ENCODE measurements at places on chromosomes 11 and 22.

GRCh38 chr11:1371377-1371776 is 18.4 kb upstream of the BRSK2 start:
- DNase-seq, result no peak

- no peak for DNase-seq
Measured at GRCh38 chr11:20162824-20163782, 2.8 kb upstream of the DBX1 start.

GRCh38 chr11:9219572-9219971 is 45.6 kb downstream of the DENND5A start:
- no peak for DNase-seq

DNA sequence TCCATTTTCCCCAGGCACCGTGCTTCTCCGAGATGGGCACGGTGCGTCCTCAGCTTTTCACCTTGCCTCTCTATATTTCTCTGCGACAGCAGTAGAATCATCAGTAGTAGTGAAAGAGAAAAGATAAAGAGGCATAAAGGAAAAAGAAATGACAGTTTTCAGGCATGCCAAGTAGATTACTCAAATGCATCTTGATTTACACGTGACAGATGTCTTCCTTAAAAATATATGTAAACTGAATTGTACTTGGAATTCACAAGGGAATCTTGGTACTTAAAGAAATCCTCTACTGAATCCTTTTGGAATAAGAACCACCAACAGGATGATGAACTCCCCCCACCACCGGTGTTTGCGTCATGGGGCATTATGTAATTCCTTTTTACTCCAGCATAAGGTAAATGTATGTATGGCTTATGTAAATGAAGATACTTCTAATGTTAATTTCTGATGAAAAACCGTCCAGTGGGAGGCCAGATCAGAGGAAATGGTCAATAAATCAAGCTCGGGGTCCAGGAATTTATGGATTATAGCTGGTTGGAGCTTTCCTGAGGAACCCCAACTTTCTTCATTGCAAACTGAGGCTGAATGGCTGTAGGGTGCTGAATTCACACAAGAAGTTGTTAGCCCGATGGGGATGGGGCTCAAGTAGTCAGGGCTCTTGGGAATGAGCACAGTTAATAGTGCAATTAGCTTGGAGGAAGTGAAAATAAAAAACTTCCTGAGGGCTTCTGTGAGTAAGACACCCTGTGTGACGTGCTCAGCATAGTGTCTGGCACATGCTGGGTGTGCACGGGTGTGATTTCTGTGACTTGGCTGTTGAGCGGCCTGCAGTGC is 630.4 kb downstream of the OPCML start:
- no peak for DNase-seq

DNA sequence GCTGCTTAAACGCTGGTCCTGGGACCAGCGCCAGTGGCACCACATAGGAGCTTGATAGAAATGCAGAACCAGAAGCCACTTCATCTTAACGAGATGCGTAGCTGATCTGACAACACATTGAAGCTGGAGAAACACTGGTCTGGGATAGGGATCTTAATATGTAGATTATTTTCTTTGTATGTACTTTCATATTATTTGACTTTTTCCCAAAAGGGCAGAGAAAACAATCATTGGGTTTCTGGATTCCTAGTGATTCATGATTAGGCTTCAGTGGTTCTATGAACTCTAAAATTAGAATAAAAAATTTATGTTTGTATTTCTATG is 12.3 kb downstream of the MPEG1 start:
- no peak for DNase-seq

GRCh38 chr11:58639669-58640068 is 17.2 kb downstream of the CNTF start:
- DNase-seq, result no peak

GRCh38 chr11:17781221-17781620 is 46.6 kb downstream of the KCNC1 start:
- DNase-seq, result no peak

DNA sequence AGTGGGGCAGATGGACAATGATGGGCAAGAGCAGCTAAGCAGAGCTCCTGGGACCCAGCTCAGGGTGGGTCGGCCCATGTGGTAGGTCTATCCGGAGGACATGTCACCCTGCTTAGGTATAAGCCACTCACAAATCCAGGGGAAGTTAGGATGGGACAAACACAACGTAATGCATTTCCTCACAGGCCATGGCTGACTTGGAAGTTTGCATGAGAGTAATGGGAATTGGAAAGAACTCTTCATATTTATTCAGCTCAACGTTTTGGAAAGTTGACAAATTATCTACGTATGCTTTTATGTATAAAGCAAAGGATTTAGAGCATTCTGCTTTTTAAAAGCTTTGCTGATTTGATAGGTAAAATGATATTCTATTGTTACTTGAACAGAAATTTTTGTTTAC is 74.9 kb downstream of the SMCO4 start:
- DNase-seq, result no peak

DNA sequence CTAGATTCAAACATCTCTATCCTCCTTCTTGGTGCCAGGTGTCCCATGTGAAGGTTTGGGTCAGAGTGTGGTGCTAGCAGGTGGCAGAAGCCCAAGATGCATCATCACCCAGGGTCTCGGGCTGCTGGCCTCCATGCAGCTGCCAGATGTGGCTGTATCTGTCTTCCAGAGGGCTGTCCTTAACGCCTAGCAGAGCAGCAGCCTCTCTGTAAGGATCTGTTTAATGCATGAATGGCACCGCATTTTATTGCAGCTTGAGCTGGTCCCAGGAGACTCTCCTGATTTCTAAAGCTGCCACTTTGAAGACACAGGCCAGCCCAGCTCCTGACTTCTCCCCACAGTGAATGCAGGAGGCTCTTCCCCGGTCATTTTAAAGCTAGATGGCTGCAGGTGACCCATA is 26.3 kb downstream of the SLC1A2 start:
- no peak for DNase-seq

GRCh38 chr22:47561766-47562165 is 799.3 kb downstream of the TBC1D22A start:
- no peak for DNase-seq

DNA sequence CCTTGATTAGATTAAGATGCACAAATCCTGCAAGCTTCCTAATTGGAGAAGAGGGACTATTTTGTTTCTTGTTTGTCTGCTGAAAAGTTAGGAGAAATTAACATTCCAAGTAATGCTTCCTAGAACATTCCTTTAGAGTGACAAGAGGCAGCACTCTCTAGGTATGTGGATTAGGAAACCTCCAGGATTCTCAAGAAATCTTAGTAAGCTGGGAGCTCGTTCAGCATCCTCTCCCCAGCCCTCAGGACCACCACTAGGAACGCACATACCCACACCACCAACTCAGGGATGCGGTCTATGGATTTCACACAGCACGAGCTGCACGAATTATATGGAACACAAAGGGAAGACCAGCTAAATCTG is 52.9 kb downstream of the NCAPD3 start:
- DNase-seq, result no peak

DNA sequence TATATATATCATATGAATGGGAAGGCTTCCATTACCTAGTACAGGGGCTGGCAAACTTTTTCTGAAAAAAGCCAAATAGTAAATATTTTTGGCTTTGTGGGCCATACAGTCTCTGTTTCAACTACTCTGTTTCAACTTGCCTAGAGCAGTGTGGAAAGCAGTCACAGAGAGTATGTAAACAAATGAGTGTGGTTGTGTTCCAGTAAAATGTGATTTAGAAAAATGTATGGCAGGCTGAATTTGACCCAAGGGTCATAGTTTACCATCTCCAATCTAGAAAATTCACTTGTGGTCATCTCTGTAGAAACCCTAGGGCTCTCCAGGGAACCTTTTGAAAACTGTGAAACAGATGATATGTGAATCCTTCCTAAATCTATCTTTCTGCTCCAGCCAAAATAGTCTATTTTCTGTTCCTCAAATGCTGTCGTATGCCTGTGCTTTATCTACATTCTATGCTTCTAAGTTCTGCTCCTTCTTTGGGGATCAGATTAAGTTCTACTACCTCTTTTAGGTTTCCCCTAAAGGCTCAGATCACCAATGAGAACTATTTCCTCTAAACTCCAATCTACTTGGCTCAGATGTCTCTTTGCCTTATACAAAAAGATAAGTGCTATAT is 356.2 kb downstream of the METTL15 start:
- no peak for DNase-seq

GRCh38 chr11:44746894-44747293 is 20.1 kb downstream of the TSPAN18 start:
- no peak for DNase-seq

DNA sequence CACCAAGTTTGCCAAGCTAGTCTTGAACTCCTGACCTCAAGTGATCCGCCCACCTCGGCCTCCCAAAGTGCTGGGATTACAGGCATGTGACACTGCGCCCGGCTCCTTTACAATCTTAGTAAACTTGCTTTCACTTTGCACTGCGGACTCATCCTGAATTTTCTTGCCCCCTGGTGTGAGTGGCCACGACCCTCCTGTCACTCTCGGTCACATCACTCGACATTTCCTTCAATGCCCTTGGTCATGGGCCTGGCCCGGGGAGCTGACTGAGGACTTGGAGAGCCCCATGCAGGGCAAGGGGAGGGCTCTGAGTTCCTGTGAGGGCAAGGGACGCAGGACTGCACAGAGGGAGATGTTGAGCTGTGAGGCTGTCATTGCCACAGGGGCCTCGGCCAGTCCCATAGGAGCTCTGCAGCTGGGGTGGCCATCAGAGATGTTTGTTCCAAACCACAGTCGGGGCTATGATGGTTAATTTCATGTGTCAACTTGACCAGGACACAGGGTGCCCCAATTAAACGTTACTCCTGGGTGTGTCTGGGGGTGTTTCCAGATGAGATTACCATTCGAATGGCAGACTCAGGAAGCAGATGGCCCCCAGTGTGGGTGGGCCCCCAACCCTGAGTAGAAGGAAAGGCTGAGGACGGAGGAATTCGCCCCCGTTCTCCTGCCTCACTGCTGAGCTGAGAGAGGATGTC is 21.2 kb downstream of the A4GALT start:
- DNase-seq, result no peak

GRCh38 chr11:108871152-108871551 is 206.3 kb downstream of the DDX10 start:
- DNase-seq, result no peak

DNA sequence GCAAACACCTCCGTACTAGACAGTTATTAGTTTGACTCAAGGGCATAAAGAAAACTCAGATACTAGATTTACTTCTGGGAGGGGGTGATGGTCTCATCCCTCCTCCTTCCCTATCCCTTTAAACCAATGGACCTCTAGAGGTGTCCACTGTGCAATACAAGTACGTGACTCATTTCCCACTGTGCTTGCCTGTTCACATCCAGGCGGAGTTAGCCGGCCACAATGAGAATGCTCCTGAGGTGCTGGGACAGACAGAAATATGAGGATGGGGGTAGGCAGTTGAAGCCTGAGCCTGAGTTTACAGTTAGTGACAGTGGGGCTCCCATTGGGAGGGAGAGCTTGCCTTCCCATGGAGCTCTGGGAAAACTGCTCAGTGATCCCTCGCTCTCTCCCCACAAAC is 8.4 kb upstream of the PMM1 start:
- no peak for DNase-seq

DNA sequence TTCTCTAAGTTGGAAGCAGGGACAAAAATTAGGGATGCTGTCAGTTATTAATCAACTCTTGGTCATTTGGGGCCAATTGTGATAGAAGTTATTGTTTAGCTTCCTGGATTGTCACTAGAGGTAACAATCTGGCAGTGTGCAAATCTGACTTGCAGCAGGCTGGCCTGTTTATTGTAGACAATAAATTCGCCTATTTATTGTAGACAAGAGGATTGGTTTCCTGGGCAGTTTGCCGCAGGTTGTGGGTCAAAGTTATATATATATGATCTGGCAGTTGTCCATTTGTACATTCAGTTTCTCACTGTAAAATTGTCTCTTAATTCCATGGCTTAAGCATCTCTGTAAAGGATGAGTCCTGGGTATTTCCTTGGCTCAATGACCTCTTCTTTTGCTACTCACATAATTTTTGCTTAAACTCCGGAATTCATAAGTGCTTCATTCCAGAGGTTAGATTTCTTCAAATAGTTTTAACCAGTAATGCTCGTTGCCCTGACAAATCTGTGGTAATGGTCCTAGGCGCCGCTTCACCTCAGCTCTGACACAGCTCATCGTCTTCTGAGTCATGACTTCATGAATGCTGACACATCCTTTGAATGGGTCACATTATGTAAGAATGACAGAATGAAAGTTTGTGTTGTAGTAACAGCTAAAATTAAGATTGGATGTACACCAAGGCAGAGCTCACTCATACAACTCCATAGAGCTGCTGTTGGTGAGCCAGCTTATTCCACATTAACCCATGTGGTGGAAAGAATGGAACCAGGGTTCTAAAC is 7.8 kb upstream of the MMP3 start:
- no peak for DNase-seq

DNA sequence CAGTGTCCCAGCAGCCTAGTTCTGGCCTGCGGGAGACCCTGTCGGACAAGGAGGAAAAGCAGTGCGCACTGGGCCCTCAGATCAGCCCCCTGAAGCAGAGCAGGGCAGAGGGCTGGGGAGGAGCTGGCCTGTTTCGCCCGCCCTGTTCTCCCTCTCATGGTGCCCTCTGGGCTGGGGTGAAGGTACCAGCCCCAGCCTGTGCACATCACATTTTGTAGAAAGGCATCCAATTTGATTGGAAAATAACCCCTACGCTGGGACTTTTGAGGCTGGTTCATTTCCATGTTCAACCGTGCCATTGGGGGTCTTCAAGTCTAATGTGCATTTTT is 832 bp upstream of the NAP1L4 start:
- DNase-seq, result no peak

GRCh38 chr11:66190786-66191185 is 77.7 kb upstream of the RAB1B start:
- DNase-seq, result no peak

DNA sequence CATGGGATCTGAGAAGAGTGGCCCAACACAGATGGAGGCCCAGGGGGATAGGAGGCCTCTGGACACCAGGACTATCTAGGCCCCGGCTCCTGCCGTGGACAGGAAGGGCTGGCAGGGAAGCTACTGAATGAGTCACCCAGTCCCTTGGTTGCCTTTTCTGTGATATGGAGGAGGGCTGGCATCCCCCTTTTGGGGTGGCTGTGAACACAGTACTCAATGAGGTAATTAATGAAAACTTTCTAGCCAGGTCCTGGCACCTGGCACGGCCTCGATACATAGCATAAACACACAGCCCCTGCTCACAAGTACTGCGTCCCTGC is 163.2 kb downstream of the CHST1 start:
- DNase-seq, result no peak

DNA sequence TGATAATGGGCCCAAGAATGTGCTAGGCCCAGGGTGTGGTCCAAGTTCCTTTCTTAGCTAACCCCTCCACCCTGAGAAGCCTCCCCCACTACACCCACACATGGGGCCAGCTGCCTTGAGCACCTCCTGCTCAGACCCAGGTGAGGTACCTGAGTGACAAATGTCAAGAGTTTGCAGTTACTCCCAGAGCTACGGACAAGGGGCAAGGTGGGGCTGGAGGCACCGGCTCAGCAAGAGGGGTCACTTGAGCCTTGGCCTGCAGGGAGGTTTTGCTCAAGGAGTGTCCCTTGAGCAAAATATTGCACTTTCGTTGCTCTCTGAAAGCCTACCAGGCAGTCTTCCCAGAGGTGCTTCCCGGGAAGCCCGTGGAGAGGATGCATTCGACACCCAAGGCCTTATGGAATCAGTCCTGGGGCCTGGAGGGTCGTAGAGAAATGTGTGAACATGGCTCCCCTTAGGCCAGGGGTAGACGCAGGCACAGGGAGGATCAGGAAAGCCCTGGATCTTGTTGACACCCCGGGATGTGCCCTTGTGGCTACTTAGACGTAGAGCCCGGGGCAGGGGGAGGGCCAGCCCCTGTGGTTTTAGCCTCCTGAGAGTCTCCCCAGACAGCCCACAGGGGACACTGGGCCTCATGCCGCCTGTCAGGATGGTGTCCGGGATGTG is 114.2 kb downstream of the KCNQ1 start:
- DNase-seq, result no peak

GRCh38 chr11:7672276-7672959 is 882 bp downstream of the CYB5R2 start:
- DNase-seq, result no peak

- no peak for DNase-seq
Measured at GRCh38 chr22:44202261-44202789, 21.6 kb downstream of the PARVG start.
